T-helper 17 cell (primary cell): ENCODE measurements at places on chromosomes 7 and 10.

GRCh38 chr7:5704534-5704922 is 76.9 kb downstream of the RNF216 start:
- peaks cover 34% of the 10 kb centered on the region for H3K4me1 ChIP-seq
- peak overlapping the region; percentile 86 for H3K27ac ChIP-seq
- H3K4me3 ChIP-seq = no peak overlapping the region
- DNase-seq = peak; percentile 57
- peaks cover 3% of the 10 kb centered on the region for H3K36me3 ChIP-seq
- H3K27me3 ChIP-seq = no peaks in the 10 kb centered on the region

DNA sequence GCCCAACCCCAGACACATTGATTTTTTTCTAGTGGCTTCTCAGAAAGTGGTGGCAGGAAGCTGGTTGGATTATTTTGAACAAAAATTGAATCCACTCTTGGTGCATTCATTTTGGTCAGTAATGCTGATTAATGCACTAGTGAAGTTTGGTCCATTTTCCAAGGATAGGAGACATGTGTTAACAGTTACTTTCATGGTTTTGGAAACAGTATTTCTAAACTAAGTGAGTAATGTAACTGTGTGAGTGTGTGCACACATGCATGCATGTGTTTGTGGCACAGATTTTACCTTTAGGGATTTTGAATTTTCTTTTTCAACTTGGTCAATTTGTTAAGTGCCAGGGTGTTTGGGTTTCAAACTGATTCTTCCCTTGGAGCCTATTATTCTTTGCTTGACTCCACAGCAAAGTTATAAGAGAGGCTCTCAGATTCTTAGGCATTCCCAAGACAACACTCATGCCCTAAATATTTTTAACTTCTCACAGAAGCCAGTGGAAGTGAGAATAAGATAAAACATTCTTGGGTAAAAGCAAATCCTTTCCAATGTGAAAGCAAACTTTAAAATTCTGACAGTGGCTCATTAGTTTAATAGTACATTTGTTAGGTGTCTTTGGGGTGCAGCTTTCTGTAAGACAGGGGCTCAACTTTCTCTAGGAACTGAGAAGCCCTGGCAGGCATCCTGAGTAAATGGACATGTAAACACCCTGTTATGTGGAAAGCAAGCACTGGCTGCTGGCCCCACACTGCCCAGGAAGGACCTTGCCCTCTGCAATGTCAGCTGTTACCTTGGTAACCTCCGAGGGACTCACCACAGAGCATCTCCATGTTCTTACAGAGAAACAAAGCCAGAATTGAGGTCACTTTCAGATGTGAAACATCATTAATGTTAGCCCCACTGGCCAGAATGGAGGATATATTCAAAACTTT is 68.4 kb downstream of the ASAH2B start:
- H3K27me3 ChIP-seq = peaks cover 18% of the 10 kb centered on the region
- DNase-seq = no peak
- H3K4me3 ChIP-seq = no peak overlapping the region
- no peak overlapping the region for H3K27ac ChIP-seq

DNA sequence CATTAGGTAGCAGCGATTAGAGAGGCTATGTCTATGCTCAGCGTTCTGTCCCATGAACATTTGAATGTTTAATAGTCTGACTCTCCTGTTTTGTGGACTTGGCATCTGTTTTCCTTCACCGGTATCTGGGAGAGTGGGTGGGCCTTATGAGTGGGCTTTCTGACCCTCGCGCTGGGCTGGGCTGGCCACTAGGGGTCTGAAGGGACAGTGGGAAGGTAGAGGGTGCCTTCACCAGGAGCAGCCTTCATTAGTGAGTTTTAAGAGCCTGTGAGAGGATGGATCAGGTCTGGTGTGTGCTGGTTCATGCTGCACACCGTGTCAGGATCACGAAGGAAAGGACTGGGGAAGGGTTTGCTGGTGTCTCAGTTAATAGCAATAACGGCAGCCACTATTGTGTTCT is 33.4 kb downstream of the DCLRE1A start:
- peaks cover 24% of the 10 kb centered on the region for H3K27me3 ChIP-seq
- H3K36me3 ChIP-seq = no peaks in the 10 kb centered on the region
- DNase-seq = no peak
- H3K27ac ChIP-seq = no peak overlapping the region
- no peaks in the 10 kb centered on the region for H3K4me1 ChIP-seq
- no peak overlapping the region for H3K4me3 ChIP-seq

DNA sequence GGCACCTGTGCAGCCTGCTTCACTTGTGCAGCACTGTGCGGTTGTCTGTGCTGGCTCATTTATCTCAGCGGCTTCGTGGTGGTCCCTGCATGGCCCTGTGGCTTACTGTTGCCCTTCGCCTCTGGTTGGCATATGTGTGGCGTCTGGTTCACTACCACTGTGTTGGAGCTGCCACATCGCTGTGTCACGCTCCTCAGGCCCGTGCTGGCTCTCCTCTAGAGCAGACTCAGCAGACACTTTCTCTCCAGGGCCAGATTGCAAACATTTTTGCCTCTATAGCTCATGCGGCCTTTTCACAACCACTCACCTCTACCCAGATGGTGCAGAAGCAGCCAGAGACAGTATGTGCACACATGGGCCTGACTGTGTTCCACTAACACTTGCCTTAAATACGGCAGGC is 37.9 kb downstream of the PPP2R2D start:
- no peaks in the 10 kb centered on the region for H3K27me3 ChIP-seq
- peaks cover 5% of the 10 kb centered on the region for H3K36me3 ChIP-seq
- H3K27ac ChIP-seq = no peak overlapping the region

- H3K4me1 ChIP-seq = no peaks in the 10 kb centered on the region
- no peak overlapping the region for H3K27ac ChIP-seq
- no peak for DNase-seq
- no peak overlapping the region for H3K4me3 ChIP-seq
- H3K36me3 ChIP-seq = no peaks in the 10 kb centered on the region
These were observed 713.1 kb downstream of the GATA3 start for GRCh38 chr10:8767591-8767990.

DNA sequence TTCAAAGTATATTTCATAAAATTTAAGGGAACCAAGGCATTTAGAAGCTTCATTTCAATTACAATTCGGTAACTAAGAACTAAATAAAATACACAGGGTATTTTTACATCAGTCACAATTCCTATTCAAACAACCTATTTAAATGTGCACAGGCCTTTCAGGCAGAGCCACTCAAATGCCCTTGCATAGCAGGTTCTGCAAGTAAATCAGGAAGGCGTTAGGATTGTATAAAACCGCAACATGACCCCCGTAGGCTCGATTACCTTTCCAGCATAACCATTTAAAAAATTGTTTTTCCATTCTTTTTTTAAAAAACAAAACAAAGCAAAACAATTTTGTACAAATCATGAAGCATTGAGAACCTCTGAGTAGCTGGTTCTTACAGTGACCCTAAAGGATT is 289.9 kb upstream of the SP8 start:
- H3K27ac ChIP-seq = no peak overlapping the region
- H3K36me3 ChIP-seq = peaks cover 2% of the 10 kb centered on the region
- no peak for DNase-seq

DNA sequence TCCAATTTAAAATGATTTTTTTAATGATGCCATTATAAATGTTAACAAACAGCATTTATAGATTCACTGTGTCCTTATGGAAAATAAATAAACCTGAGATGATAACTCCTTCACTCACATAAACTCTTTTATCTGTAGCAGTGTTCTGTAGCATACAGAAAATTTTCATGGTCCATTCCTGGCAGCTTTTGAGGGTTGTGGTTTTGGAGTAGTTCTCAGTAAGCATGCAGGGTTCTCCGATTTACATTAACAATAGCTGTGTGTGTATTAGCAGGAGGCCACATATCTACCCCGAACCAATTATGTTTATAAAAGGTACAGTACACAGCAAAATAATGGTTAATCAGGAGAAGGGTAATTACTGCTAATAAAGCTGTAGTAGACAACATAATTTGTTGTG is 162.7 kb downstream of the CDCA7L start:
- DNase-seq = no peak
- no peak overlapping the region for H3K27ac ChIP-seq
- H3K4me3 ChIP-seq = no peak overlapping the region
- no peaks in the 10 kb centered on the region for H3K4me1 ChIP-seq
- H3K36me3 ChIP-seq = no peaks in the 10 kb centered on the region

GRCh38 chr7:115582956-115583355 is 447.6 kb downstream of the TFEC start:
- no peak overlapping the region for H3K27ac ChIP-seq
- H3K4me1 ChIP-seq = peaks cover 5% of the 10 kb centered on the region
- H3K36me3 ChIP-seq = peaks cover 2% of the 10 kb centered on the region
- no peak for DNase-seq

DNA sequence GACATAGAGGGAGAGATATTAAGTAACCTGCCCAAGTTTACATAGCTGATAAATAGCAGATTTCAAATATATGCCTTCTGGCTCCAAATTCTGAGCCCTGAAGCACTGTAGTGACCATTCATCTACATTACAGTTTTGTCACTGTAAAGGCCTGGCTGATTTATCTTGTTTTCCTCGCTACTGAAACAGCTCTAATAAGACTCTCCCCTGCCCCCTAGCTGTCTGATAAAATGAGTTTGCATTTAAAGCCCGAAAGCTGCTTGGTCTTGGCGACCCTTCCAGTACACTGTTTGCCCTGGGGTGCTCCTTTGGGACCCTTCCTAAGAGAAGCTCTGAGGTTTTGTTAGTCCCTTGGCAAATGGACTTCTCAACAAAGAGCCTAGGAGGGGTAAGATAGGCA is 59.7 kb upstream of the RAB11FIP2 start:
- H3K36me3 ChIP-seq = no peaks in the 10 kb centered on the region
- no peak overlapping the region for H3K27ac ChIP-seq
- H3K4me3 ChIP-seq = no peak overlapping the region
- peaks cover 47% of the 10 kb centered on the region for H3K27me3 ChIP-seq

GRCh38 chr7:107167483-107168232 is 1.1 kb upstream of the HBP1 start:
- H3K4me3 ChIP-seq = peak overlapping the region; percentile 98
- peak overlapping the region; percentile 99 for H3K27ac ChIP-seq
- H3K36me3 ChIP-seq = peaks cover 7% of the 10 kb centered on the region
- DNase-seq = peak; percentile 64
- H3K27me3 ChIP-seq = peaks cover 12% of the 10 kb centered on the region
- H3K4me1 ChIP-seq = peaks cover 28% of the 10 kb centered on the region

GRCh38 chr7:68875857-68876256 is 722.4 kb upstream of the AUTS2 start:
- no peak overlapping the region for H3K4me3 ChIP-seq
- no peaks in the 10 kb centered on the region for H3K27me3 ChIP-seq
- no peak for DNase-seq
- H3K36me3 ChIP-seq = no peaks in the 10 kb centered on the region
- no peak overlapping the region for H3K27ac ChIP-seq
- no peaks in the 10 kb centered on the region for H3K4me1 ChIP-seq

DNA sequence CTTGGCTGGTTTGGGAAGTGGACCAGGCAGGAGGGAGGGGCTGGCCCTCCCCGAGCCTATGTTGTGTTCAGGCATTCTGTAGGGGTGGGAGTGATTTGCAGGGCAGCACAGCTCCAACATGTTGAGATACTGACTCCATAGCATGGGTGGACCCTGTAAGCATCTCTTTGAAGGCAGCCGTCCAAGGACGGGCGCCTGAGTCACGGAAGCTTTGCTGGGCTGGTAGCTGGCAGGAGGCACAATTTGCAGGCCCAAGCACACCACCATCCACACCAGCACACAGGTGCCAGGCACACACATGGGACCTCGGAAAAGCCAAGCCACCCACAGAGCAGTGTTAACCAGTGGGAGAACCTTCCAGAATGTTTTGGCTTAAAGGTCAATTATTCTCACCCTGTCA is 505.1 kb upstream of the FOXK1 start:
- no peaks in the 10 kb centered on the region for H3K27me3 ChIP-seq
- H3K4me1 ChIP-seq = peaks cover 2% of the 10 kb centered on the region
- no peak for DNase-seq
- no peak overlapping the region for H3K27ac ChIP-seq
- no peaks in the 10 kb centered on the region for H3K36me3 ChIP-seq

DNA sequence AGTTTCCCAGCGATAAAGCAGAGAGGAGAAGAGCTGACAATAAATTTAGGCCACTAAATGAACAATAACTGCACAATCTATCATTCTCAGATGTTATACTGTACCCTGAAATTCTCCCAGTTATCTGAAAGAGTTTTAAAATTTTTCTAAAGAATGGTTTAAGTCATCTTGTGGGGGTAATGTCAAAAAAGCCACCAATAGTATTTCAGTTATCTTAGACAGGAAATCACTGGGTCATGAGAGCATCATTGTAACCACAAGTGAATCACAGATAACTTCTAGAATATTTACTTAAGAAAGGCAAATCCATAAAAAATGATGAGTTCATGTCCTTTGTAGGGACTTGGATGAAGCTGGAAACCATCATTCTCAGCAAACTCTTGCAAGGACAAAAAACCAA is 147.1 kb downstream of the DNAJB9 start:
- no peaks in the 10 kb centered on the region for H3K4me1 ChIP-seq
- no peak overlapping the region for H3K4me3 ChIP-seq
- no peaks in the 10 kb centered on the region for H3K36me3 ChIP-seq
- H3K27ac ChIP-seq = no peak overlapping the region
- H3K27me3 ChIP-seq = no peaks in the 10 kb centered on the region

- H3K4me3 ChIP-seq = no peak overlapping the region
- DNase-seq = no peak
- H3K27ac ChIP-seq = no peak overlapping the region
- H3K4me1 ChIP-seq = no peaks in the 10 kb centered on the region
- H3K36me3 ChIP-seq = no peaks in the 10 kb centered on the region
These were observed 46.7 kb downstream of the PNLIPRP2 start for GRCh38 chr10:116667484-116667883.

DNA sequence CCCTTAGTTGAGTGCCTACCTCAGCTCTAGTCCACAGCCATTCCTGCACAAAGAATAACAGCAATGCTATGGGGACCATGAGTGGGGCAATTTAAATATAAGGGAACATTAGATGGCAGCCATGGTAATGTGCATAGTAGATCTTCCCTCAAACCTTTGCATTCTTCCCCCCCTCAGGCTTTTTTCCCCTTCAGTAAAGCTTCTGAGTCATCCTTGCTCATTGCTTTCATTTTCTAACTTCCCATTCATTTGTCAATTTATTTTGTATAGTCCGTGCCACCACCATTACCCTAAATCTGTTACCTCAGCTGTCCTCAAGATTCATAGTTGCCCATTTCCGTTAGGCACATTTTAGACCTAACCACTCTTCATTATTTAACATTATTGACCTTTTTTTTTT is 10.7 kb downstream of the HECTD2 start:
- no peak overlapping the region for H3K27ac ChIP-seq
- no peaks in the 10 kb centered on the region for H3K36me3 ChIP-seq
- H3K4me3 ChIP-seq = no peak overlapping the region
- DNase-seq = no peak

DNA sequence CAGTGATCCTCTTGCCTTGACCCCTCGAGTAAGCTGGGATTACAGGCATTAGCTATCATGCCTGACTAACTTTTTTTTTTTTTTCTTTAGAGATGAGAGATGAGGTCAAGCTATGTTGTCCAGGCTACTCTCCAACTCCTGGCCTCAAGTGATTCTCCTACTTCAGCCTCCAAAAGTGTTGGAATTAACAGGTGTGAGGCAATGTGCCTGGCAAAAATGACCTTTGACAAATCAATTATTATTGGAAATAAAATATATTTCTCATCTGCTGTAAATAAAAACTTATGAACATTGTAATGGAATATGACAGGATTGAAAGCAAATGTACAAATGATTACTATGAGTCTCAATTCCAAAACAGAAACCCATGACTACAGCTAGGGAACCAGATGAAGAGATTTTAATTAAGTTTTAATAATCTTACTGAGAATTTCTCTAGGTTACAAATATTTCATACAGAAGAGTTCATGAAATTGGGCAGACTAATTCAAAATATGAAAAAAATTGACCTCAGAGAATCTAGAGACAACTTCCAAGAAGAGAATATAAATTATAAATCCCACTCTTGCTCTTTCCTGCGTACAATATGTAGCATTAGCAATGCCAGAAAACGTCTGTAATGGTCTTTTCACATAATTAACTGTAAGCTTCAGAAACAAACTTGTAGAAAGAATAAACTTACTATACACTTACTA is 414.7 kb downstream of the DGKB start:
- no peaks in the 10 kb centered on the region for H3K36me3 ChIP-seq
- no peaks in the 10 kb centered on the region for H3K4me1 ChIP-seq
- no peak overlapping the region for H3K4me3 ChIP-seq
